ENCODE measurements at places on chromosomes 16 and 17. TPM values are rescaled to one million over a fixed set of nuclear protein-coding genes. Genes with fewer than 3 reads are reported as not detected.

GRCh38 chr16:24255456-24256371, at the start of gene CACNG3:
TSS of gene CACNG3 (plus strand) at chr16:24256335. CDS start at chr16:24256755, 420 bp downstream.
- no peak for DNase-seq

- DNase-seq: no peak
Measured at GRCh38 chr16:86502856-86503748, 7.2 kb upstream of the FOXF1 start.

DNA sequence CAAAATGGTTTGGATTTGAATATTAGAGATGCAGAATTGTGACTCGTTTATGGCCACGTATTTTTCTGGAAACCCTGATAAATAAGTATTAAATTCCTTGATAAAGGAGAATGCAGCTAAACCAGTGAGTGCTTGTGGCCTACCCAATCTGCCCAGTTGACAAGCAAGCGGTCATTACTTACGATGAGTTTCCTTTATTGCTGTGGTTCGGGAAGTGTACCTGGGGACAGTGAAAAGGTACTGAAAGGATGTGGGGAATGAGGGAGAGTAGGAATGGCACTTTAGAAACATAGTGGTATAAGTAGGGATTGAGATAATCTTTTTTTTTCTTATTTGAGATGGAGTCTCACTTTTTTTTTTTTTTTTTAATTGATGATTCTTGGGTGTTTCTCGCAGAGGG, 33.8 kb downstream of the RBBP6 start:
- DNase-seq: no peak

DNA sequence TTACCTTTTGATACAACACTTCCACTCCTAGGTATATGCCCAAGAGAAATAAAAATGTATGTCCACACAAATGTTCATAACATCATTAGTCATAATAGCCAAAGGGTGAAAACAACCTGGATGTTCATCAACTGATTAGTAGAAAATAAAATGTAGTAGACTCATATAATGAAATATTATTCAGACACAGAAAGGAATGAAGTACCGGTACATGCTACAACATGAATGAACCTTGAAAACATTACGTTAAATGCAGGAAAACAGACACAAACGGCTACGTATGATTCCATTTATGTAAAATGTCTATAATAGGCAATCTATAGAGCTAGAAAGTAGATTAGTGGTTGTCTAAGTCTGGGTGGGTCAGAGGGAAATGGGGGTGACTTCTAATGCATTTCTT, 358.5 kb downstream of the CA10 start:
- DNase-seq: no peak

- DNase-seq: no peak
Measured at GRCh38 chr16:80417706-80418271, 123.0 kb upstream of the DYNLRB2 start.

GRCh38 chr17:43597624-43598356, 51.6 kb upstream of the ETV4 start:
- no peak for DNase-seq

DNA sequence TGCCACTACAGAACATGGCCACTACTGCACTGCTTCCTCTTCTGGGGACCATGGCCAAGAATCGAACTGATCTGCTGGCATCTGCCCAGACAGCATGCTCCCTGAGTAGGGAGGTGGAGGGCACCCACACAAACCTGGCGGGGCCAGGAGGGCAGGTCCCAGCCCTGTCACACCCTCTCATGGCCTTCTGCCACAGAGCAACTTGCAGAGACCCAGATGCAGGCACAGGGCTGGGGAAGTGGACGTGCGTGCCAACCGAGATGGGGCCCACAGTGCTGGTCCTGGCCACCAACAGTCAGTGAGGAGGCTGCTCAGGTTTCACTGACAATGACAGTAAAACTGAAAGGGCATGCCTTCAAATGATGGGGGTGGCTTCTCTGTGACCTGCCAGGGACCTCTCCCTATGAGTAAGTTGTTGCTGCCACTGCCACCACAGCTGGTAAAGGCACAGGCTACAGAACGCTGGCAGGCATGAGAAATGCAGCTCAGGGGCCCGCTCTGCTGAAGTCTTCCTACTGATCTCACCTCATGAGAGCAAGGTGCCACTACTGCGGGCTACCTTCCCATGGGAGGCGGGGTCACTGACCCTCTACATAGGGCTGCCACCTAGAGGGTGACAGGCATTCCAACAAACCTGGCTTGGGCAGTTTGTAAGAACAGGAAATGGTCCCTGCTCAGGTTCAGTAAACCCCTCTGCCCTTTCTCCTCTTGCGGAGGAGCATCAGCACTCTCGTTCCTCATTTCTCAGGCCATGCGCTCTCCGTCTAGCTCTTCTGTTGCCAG, 15.5 kb downstream of the HIC1 start:
- DNase-seq: no peak

- DNase-seq: no peak
Measured at GRCh38 chr17:2398655-2399571, 1.9 kb downstream of the MNT start.

DNA sequence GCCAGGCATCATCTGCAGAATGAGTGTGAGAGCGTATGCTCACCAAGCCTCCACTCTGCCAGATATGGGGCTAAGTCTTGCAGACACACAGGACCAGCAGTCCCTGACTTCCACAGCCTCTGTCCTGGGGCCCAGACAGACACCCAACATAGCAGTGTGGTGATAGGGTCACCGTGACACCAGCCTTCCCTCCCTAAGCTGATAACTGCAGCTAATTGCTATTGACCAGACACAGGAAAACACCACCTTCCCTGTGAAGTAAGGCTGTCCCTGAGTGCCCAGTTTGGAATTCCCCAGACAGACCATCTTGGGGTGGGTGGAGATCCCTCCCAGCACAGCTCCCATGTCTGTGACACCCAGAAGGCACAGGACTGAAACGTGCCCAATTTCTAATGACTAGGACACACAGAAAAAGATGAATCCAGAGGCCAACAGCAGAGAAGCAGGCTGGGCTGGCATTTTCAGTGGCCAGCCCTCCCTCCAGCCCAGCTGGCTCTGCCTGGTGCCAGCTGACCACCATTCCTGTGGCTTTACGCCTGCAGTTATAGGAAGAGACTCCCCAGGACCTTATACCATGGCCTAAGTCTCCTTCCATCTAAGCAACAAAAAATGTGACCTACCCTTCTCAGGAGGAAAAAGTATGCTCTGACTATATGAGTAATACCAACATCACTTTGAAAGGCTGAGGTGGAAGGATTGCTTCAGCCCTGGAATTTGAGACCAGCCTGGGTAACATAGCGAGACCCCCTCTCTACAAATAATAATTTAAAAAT, 30.3 kb downstream of the ATPAF2 start:
- no peak for DNase-seq

DNA sequence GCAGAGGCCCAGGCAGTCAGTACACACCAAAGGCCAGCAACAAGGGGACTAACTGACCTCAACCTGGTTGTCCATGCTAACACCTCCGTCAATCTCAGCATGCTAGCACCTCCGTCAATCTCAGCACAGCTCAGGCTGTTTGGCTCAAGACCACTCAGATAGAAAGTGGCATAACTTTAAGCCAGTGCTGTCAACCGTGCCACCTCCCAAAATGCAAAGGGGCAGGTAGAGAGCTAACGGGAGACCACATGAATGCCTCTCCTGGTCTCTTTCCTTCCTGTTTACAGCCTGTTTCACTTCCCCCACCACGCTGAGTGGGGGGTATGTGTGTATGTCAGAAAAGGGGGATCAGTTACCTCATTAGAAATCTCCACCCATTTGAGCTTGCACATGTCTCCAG, 3.3 kb downstream of the UBTF start:
- DNase-seq: no peak

- DNase-seq: no peak
Measured at GRCh38 chr16:84654998-84655397, 6.7 kb downstream of the KLHL36 start.

- DNase-seq: no peak
Measured at GRCh38 chr17:78789149-78789662, 7.1 kb upstream of the CYTH1 start.

GRCh38 chr17:74150428-74151025, 53.0 kb upstream of the RPL38 start:
- no peak for DNase-seq

- no peak for DNase-seq
Measured at GRCh38 chr17:73399056-73399455, 87.3 kb upstream of the CDC42EP4 start.

- no peak for DNase-seq
Measured at GRCh38 chr16:9259914-9260608, 168.6 kb downstream of the HAPSTR1 start.

MRPL38 gene
- total RNA-seq: 27.2 TPM

SCNN1B gene
- total RNA-seq: 0.16 TPM

TBC1D3K gene
- total RNA-seq: not detected

CSH2 gene
- not detected for total RNA-seq

TBC1D3E gene
- not detected for total RNA-seq

KRT20 gene
- not detected for total RNA-seq

SLC13A2 gene
- not detected for total RNA-seq
